HFFc6 (cell line): ENCODE measurements at places on chromosomes 7 and 10. TPM values are rescaled to one million over a fixed set of nuclear protein-coding genes. Genes with fewer than 3 reads are reported as not detected.
A peak's percentile ranks its signal among the peaks of the same experiment; 100 is the strongest.

FAM25A gene
- not detected in 3 replicates for total RNA-seq

CCZ1B gene
- 24.7 to 35.9 TPM (median 31.0 TPM) in 3 replicates for total RNA-seq

XRCC2 gene
- total RNA-seq: 2.0 to 4.2 TPM (median 3.8 TPM) in 3 replicates

SOSTDC1 gene
- not detected in 3 replicates for total RNA-seq

GRCh38 chr7:2608921-2609411 lies 22.8 kb upstream of the TTYH3 start:
- H3K27ac ChIP-seq: no peak overlapping the region
- H3K36me3 ChIP-seq: no peaks in the 10 kb centered on the region
- no peak overlapping the region for H3K4me3 ChIP-seq
- no peak for DNase-seq
- no peaks in the 10 kb centered on the region for H3K4me1 ChIP-seq
- H3K27me3 ChIP-seq: peaks cover 3% of the 10 kb centered on the region

- no peak overlapping the region for H3K4me3 ChIP-seq
- no peak overlapping the region for H3K27ac ChIP-seq
- no peaks in the 10 kb centered on the region for H3K36me3 ChIP-seq
- peaks cover 1% of the 10 kb centered on the region for H3K27me3 ChIP-seq
Measured at GRCh38 chr7:17976952-17977351, 36.7 kb upstream of the SNX13 start.

DNA sequence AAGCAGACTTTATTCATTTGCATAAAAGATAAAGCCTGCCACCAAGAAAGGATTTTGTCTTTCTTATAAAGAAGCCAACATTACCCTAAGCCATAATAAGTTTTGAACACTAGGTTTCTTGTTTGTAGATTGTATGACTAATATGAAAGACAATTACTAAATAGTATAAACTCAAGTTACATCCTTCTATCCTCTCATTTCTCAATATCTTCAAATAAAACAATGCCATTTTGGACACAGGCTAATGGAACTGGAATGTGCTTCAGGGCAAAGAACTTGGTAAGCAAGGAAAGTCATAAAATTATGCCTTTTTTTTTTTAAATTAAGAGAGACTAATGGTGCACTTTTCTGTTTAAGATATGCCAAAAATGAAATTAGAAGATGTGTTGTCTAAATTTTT lies 137.7 kb downstream of the DKK1 start:
- no peak overlapping the region; the same call in 1 of the 2 replicates for H3K27ac ChIP-seq
- no peak overlapping the region for H3K4me3 ChIP-seq
- peak; percentile 93 for DNase-seq
- peaks cover 45% of the 10 kb centered on the region for H3K4me1 ChIP-seq
- H3K36me3 ChIP-seq: peaks cover 10% of the 10 kb centered on the region
- no peaks in the 10 kb centered on the region for H3K27me3 ChIP-seq
